ENCODE measurements at places on chromosomes 5 and 9.
A peak's percentile ranks its signal among the peaks of the same experiment; 100 is the strongest.

- DNase-seq = no peak
These were observed 29.0 kb downstream of the PITX1 start for GRCh38 chr5:135005076-135005475.

- peak; percentile 52 for DNase-seq
These were observed 30.7 kb downstream of the IFNW1 start for GRCh38 chr9:21110708-21111576.

DNA sequence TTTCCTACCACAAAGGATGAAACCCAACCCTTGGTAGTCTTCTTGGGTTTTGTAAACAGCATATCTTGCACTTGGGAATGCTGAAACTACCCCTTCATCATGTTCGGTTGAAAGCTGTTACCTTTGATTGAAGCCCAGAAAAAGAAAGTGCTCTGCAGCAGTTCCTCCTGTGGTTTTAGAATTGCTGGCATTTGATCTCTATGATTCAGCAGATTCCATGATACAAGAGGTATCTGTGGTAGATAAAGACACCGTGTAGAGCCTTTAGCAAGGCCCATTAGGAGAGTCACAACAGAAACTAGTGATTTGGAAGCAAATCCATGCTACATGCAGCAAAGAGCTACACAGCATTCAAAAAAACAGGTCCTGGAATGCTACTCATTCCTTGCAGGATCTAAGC, 557.0 kb downstream of the TLE1 start:
- DNase-seq = peak; percentile 2

- DNase-seq = no peak
These were observed 71.1 kb upstream of the NFIL3 start for GRCh38 chr9:91494751-91495150.

- no peak for DNase-seq
These were observed at the start of gene RASGRF2 for GRCh38 chr5:80959768-80960442. Gene RASGRF2 (plus strand): TSS chr5:80960363. CDS start chr5:80960739, 376 bp downstream.

DNA sequence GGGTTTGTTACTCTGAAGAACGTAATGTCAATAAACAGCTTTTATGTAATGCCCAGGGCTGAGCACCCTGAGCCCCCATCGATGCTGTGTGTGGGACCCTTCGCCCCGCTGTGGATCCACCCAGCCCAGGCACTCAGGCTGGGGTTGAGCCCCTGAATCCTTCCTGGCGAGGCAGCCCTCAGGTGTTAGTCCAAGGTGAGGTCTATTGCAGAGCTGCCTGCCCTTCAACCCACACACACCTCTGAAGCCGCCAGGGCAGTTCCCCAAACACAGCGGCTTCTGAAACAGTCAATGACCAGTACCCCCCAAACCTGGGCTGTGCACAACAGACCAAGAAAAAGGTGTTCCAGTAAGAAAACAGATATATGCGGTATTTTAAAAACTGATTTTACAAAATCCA, 11.6 kb downstream of the DIPK1B start:
- DNase-seq = no peak

DNA sequence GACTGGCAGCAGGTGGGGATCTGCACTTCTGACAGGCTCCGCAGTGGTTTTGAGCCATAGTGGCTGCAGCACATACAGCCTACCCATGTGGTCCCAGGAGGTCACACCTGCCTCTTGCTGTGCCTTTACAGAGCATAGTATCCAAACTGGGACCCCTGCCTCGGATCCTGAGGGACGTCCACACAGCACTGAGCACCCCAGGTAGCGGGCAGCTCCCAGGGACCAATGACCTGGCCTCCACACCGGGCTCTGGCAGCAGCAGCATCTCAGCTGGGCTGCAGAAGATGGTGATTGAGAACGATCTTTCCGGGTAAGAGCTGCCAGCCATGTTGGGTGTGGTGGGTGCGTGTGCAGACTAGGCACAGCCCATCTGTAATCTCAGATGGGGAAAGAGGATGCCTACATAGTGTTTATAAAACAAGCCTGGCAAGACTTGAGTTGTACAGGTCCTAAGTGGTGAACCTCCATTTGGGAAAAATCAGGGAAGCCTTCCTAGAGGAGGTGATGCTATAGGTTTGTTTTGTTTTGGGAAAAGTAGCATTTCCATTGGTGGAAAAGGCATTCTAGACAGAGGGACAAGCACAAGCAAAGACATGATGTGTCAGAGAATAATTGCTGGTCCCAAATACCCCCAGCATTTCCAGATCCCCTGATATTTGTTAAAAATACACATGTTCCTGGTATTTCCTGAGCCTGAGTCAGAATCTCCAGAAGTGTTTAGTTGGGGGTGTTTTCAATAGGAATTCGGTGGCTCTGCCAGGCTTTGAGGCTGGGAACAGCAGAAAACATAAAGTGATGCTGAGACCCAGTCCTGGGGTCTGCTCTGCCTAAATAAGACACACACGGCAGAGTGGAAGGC, 119.2 kb downstream of the DAB2IP start:
- DNase-seq = peak; percentile 47

GRCh38 chr5:146365618-146366017, 27.0 kb downstream of the POU4F3 start:
- DNase-seq = no peak

GRCh38 chr5:130541617-130542221, 623.3 kb downstream of the HINT1 start:
- DNase-seq = peak; percentile 55

DNA sequence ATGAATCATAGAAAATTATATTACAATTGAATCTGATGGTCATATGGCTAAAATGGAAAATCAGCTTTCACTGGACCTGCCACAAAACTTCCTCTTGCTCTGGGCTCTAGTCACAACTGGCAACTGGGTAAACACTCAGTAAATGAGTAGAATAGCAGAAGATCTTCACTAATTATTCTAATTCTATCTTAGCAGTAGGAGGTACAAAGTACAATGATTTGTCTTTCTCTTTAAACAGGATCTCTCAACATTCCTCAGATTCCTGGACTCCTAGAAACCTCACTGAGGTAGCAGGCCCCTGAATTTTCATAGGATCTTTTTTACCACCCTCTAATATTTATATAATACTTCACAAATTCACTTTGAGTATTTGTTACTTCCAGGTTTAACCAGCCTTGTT, 239.9 kb upstream of the SMARCA2 start:
- no peak for DNase-seq

DNA sequence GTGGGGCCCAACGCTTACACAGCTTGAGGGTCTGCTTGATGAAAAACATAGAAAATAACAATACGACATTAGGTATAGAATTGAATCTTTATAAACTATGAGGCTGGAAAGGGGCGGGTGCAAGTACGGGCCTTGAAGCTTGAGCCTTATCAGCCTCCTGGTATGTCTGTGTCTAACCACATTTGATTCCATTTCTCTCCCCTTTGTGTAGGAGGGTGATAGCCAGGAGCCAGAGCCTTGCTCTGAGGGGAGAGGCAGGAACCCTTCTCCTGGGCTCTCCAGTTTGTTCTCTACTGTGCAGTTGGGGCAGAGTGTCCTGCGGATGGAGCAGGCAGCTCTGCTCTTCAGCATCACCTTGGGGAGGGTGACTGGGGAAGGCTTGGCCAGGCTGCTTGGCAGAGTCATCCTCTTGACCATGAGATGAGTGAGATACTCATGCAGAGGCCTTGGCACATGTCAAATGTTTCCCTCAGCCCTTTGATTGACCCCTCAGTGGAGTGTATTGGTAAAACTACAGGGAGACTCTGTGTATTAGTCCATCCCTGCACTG, 153.5 kb downstream of the SEMA6A start:
- DNase-seq = no peak

- DNase-seq = no peak
These were observed 85.6 kb downstream of the PTTG1 start for GRCh38 chr5:160507221-160507721.

DNA sequence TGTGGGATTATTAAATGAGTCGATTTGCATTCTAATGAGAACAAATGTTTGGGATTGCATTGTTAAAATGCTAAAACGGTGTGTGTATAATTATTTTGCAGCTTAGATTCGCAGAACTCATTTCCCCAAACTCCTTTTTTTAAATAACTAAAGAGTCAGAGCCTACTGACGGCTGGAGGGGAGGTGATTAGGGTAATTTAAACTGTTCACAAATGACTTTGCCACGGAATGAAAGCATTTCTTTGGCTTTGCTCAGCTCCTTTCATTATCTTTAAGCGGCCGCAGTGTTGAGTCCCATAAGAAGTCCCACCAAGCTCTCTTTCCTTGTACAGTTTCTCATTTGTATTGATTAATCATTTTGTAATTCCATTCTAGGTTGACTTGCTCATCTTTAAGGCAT, 1632.8 kb downstream of the MAT2B start:
- DNase-seq = no peak

GRCh38 chr5:109191153-109191558, 218.6 kb downstream of the PJA2 start:
- peak; percentile 6 for DNase-seq

DNA sequence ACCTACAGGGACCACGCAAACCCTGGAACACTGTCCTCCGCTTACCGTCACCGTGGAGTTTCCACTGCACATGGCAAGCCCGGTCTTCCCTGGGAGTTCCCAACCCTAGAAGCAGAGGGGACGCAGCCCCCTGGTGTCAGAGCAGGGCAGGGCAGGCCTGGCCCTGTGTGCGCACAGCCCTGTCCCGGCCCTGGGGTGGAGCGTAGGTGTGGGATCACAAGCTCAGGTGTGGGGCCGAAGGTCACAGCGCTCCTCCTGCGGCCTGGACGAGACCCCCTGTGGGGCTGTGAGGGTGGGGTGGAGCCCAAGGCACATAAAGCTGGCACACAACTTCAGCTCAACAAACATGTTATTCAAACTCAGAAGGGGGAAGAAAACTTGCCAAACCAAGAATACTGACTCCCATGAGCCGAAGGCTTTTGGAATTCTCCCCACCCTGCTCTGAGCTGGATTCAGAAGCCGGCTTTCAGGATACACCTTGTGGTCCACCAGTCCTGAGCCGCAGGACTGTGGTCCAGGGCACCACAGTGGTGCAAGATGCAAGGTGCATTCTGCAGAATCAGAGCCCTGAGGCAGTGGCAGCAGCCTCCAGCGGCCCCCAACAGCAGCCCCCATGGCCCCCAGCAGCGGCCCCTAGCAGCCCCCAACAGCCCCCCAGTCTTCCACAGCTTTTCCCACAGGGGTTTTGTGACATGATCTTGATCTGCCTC, 11.8 kb upstream of the EXOC3 start:
- no peak for DNase-seq

DNA sequence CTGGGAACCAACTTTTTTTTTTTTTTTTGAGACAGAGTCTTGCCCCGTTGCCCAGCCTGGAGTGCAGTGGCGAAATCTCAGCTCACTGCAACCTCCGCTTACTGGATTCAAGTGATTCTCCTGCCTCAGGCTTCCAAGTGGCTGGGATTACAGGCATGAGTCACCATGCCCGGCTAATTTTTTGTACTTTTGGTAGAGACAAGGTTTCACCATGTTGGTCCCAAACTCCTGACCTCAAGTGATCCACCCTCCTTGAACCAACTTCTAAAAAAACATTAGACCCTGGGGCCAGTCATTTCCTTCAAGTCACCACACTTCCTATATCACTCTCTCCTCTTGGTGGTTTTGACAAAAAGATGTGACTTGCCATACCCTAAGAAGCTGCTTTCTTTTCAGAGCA, 10.9 kb upstream of the SHROOM1 start:
- no peak for DNase-seq

GRCh38 chr5:146521403-146522106, 5.6 kb upstream of the GPR151 start:
- DNase-seq = no peak

DNA sequence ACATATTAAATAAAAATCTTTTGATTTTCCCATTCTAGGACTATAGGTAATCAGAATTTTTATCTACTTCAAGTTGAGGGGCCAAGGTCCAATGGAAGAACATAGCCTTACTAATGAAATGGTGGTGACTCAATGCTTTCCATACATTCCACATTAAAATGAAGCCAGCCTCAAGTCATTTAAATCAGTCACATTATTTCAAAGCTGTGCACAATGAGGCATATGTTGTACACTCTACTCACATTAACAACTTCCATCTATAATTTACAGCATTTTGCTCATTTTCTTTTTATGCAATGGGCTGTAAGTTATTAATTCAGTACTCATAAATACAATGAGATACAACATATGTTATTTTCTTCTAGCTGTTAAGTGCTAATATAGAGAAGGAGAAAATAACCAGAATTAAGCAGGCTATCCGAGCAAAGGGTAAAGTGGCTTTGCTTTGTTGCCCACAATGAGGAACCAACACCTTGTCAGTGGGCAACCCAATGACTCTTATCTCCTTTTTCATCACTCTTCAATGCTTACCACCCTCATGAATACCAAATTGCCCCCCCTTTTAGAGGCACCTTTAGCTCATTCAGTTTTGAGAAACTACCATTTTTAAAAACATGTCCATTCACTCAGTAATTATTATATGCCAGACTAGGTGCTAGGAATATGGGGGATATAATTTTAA, 52.4 kb downstream of the TTLL11 start:
- DNase-seq = no peak

- DNase-seq = no peak
These were observed 138.8 kb upstream of the NR4A3 start for GRCh38 chr9:99682870-99683269.

- no peak for DNase-seq
These were observed 15.6 kb upstream of the COL5A1 start for GRCh38 chr9:134626069-134626423.

DNA sequence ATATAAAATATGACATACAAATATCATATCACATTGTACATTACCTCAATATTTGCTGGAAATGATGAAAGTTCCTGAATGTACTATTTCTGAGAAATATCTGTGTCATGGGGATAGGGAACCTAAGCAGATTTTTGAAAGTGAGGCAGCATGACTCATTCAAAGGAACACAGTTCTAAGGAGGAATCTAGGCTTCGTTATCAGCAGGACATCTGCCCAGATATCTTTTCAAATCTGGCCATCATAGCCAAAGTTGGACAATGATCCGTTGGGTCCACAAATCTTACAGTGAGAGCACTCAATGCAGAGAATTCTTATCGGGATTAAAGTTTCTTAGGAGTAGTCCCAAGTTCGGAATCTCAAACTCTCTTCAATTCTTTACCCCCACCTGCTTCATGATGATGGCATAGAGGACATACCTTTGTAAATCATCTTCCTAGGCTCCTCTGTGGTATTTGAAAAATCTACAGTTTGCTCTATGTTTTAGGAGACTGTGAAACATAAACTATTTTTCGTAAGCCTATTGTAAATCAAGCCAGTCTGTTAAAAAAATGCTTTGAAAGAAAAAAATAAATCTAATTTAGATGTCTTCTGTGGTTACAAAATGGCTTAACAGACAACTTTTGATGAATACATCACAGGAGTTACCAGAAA, 29.4 kb upstream of the ALDH1A1 start:
- DNase-seq = no peak

GRCh38 chr5:170420806-170421412, 31.7 kb upstream of the KCNMB1 start:
- DNase-seq = peak; percentile 12

GRCh38 chr9:18357321-18357720, 116.6 kb upstream of the ADAMTSL1 start:
- DNase-seq = no peak

- DNase-seq = no peak
These were observed 216.8 kb downstream of the NXNL2 start for GRCh38 chr9:88751781-88752180.

- no peak for DNase-seq
These were observed 190.7 kb upstream of the TYRP1 start for GRCh38 chr9:12502520-12502919.
